ENCODE measurements at places on chromosomes 7 and 10.

DNA sequence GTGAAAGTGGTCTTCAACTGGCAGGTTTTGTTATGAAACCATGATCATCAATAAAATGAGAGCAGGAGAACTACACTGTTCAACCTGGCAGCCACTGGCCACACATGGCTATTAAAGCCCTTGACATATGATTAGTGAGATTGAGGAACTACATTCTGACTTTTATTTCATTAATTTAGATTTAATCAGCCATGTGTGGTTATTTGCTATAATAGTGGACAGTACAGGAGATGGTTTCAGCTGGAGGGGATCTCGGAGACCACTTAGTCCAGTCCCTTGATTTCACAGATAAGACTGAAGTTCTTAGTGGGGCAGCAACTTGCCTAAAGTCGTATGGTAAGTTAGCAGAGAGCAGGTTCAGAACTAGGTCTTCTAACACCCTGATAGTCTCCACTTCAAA is 111.7 kb upstream of the BMPER start:
- no peak for DNase-seq

- DNase-seq: no peak
These were observed 16.6 kb downstream of the IDI2 start for GRCh38 chr10:1009071-1009494.

DNA sequence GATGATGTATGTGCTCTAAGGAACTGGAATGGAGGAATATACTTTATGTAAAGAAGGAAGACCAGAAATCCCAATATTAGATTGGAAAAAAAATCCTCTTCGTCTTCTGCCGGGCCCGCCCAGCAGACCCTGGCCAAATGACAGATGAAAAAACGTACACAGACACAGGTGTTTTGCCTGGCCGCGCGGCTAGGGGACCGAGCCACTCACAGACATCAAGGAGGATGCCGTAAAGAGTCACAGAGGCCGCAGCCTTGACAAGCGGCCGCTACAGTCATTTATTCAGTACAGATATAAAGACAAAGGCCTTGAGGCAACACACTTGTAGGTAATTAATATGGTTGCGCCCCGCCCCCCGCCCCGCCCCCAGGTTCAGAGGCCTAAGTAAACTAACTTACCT is 594.1 kb downstream of the GRM8 start:
- no peak for DNase-seq

- DNase-seq: peak; percentile 74
These were observed 789 bp downstream of the TCF7L2 start for GRCh38 chr10:112950714-112951358.

DNA sequence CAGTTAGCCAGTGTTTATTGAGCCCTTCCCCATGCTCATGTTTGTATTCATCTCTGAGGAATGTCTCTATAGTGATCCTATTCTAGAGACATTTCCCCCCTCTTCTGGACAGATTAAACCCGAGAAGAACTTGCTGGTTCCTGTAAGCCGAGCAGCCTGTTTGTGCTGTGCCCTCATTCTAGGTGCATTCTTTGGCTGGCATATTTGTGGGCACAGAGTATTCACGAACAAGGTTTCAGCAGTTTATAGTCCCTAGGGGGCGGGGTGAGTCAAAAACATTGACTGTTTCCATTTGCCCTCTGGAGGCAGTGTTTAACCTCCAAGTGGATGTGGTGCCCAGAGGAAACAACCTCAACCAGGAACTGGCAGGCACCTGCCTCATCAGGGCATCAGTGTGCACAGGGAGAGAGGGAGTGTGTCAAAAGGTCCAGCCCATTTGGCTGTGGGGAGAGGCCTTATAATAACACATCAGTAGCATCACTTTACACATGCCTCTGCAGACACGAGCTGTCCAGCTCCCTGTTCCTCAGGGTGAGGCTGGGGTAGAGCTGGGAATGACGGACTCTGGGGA is 273.3 kb upstream of the LRGUK start:
- no peak for DNase-seq

DNA sequence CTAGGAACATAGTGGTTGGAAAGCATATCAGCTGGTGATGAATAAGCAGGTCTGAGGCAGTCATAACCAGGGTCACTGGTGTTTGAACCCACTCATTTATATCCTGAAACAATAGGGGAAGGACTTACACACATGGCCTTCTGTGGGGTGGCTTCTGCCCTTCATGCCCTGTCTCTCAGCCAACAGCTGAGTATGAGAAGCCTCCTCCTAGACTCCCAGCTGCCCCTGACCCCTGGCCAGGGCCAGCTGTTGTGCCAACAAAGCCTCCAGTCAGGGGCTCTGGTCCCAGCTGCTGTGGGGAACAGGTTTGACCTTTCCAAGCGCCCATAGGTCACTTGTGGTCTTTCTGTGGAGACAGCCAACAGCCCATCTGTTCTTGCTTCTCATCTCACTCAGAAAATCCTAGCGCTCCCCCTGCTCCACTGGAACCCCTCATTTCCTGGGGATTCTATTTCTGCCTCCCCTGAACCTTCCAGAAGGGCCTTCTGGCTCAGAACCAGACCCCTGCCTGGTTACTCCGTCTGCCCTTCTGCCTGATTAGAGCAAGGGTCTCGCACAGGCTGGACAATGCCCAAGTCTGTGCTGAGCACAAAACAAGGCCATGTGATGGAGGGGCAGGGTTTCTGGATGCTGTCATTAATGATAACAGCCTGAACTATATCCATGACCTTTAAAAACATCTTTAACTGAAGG is 9.7 kb upstream of the PURB start:
- no peak for DNase-seq

GRCh38 chr7:11060893-11061292 is 87.2 kb downstream of the PHF14 start:
- no peak for DNase-seq

GRCh38 chr10:43264344-43264964 is 2.4 kb downstream of the RASGEF1A start:
- DNase-seq: no peak

GRCh38 chr10:100826983-100827818 is 81.8 kb downstream of the PAX2 start:
- peak; percentile 63 for DNase-seq

DNA sequence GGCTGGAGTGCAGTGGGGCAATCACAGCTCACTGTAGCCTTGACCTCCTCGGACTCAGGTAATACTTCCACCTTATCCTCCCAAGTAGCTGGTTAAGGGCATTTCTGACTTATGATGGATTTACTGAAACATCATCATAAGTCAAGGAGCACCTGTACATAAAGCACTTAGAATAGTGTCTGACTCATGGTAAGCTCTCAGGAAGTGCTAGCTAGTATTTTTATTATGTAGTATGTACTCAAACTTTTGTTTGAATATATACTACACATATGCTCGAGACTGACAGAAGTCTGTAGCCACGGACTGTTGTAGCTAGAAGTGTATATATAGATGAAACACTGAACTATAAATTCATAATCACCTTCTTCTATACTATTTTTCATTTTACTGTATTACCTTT is 107.5 kb upstream of the DNAJB12 start:
- DNase-seq: no peak

GRCh38 chr7:4179688-4180380 is 502.3 kb upstream of the FOXK1 start:
- DNase-seq: no peak

- DNase-seq: no peak
These were observed 863 bp downstream of the ST8SIA6 start for GRCh38 chr10:17453373-17454091.

DNA sequence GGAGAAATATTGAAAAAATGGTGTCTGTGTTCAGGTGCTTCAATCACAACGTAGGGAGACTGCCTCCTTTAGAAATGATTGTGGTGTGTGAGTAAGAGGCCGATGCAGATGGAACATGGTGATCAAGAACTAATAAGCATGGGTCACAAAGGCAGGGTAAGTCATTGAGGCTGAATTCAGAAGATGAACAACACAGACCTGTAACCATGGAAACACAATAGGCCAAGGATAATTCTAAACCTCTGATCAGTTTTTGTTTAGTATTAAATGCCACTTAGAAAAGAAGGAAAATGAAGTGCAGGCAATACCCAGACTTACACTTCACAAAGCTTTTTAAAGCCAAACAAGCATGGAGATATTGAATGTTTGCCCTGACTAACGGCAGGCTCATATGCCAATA is 32.8 kb upstream of the TAS2R16 start:
- DNase-seq: no peak

DNA sequence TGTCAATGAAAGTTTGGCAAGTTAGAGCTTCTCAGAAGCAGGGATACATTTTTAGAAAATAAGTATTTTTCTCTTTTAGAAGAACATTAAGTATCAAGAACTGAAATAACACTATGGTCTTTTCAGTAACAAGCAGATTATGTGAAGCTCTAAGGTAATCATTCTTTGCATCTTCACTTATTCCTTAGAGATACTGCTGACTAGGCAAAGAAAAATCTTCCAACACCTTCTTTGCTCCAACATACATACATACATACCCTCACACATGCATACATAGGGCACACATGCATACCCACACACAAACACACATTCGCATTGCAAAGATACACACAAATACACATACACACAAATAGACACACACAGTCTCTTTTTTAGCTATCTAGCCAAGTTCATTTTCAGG is 37.8 kb upstream of the CACNB2 start:
- no peak for DNase-seq

DNA sequence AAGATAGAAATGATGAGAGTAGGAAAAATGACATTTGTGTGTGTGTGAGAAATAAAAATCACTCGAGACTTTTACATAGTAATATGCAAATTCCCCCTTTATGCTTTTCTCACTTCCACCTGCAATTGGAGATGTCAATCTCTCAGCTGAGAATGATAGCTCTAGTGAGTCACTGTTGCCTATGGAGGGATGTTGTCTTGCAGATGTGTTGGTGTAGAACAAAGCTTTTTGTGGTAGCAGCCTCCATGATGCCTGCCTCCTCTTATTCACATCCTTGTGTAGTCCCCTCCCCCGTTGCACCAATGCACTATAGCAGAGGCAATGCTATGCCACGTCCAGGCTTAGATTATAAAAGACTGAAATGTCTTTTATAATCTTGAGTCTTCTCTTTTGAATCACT is 33.8 kb downstream of the SPAG6 start:
- DNase-seq: no peak

DNA sequence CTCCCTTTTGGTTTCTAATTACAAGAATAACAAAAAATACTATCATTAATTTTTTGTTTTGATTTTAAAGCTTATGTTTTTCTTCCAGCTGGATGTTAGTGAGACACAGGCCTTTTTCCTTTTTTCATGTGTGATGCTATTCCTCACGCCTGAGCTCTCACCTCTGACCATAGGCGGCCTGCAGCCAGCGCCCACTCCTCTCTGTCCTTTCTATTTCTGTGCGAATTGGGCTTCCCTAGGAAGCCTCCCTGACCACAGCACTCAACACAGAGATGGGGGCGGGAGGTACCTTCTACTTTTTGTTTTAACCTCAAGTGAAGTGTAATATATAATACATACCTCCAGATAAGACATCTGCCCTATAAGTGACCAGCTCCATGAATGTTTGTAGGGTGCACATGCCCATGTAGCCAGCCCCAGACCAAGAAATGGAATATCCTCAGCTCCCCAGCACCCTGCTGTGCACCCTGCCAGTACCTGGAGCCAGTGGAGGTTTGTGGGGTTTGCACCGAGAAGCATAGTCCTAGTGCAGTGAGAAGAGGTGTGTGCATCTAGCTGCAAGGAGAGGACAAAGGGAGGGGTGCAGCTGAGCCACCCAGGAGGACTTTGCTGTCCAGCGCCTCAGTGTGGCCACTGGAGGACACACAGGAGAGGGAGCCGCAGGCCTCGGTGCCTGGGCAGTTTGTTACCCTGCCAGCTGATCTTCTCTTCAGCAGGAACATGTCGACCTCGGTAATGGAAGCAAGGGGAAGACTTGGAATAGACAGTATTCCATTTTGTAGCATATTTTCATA is 38.5 kb downstream of the BNIP3 start:
- DNase-seq: no peak

GRCh38 chr7:4272141-4272540 is 410.0 kb upstream of the FOXK1 start:
- no peak for DNase-seq

- DNase-seq: no peak
These were observed 563.2 kb downstream of the DNAJB6 start for GRCh38 chr7:157900011-157900410.

GRCh38 chr7:141701489-141702046 is 398 bp downstream of the DENND11 start:
- DNase-seq: peak; percentile 70

- DNase-seq: no peak
These were observed 1.0 kb downstream of the CNPY1 start for GRCh38 chr7:155545348-155545747.

DNA sequence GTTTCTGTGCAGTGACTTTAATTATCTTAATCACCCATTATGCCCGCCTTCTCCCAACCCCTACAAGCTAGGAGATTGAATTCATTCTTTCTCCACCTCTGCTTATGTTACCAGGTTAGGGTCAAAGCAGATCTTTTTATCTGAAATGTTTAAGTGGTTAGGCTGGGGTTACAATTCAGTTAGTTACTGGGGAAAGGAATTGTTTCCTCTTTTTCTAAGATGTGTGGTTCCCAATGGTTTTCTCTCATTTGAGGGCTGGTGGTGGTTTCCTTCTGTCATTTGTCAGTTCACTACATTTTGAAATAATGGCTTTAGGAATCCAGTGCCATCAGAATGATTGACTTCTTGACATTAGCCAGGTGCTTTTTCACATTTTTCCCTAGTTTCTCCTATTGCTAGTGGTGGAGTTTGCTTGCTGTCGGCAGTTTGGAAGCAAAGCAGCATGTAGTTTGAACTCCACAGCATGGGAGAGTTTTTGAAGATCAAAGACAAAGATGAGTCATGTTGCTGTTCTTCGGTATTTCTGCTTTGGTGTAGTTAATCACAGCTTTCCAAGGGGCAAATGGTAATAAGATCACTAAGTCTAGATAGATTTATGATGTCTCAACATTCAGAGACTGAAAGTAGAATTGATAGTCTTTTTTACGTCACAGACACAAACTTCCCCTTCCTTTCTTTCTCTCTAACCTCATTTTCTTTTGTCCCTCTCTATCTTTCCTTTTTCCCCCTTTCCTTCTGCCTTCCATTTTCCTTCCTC is 168.2 kb downstream of the SND1 start:
- no peak for DNase-seq

DNA sequence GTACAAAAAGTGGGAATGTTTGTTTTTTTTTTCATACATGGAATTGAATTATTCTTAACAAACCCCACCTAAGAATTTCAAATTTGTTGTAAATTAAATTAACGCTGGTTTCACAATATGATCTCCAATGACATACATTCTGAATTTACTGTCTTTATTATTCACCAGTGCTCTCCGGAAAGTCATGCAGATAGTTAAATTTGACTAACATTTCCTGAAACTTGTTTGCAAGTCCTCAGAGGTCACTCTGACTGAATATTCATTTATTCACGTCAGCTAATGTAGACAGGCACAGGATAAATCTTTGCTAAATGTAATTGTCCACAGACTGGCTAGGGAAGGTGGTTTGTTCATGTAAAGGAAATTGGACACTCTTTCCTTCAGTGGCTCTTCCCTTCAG is 730.4 kb downstream of the PHTF2 start:
- DNase-seq: no peak
